ENCODE measurements at places on chromosomes 3 and 15.

GRCh38 chr3:66012711-66013110 is 26.0 kb downstream of the MAGI1 start:
- no peak for DNase-seq

GRCh38 chr3:148924562-148924961 is 59.5 kb downstream of the CPA3 start:
- DNase-seq = no peak

GRCh38 chr3:111541911-111542483 is at the start of gene CD96:
Gene CD96, plus strand, starts transcription at chr3:111542197. Its CDS starts 52 bp downstream, at chr3:111542249.
- peak; percentile 81 for DNase-seq

GRCh38 chr3:80521081-80521480 is 753.3 kb upstream of the ROBO1 start:
- DNase-seq = no peak

GRCh38 chr3:16364323-16364722 is 99.3 kb downstream of the OXNAD1 start:
- DNase-seq = no peak

DNA sequence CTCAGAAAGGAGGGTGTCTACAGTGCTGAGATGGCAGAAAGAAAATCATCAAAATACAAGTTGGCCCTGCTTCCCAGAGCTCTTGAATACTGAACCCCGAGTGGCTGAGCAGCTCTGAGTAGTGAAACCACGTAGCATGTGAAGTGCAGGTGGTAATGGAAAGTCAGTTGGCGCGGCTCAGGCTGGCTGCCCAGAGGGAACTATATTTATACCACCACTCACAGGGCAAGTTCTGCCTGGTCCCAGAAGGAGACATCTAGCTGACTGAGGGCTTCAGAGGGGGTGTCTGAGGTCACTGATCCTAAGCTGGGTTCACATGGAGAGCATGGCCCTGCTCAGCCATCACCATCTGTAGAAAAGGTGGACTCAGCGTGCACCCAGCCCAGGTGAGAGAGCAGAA is 129.6 kb upstream of the AGBL1 start:
- DNase-seq = no peak

GRCh38 chr3:173825730-173826129 is 428.2 kb downstream of the NLGN1 start:
- no peak for DNase-seq

DNA sequence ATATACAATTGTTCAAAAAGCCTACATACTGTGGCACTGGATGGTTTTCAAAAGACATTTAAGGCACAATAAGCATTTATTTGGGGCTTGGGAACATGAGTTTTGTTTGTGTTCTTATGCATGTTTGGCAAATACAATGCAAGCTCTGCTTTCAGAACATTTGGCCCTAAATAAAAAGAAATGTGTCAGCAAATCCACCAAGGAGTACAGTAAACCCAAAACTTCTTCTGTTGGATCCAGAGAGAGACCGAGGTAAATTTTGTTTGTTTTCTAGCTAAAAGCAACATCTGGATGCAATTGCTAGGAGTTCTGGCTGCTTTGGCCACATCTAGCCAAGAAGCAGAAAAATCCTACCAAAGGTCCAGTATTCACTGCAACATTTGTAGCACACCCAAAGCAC is 168.8 kb downstream of the DCLK3 start:
- DNase-seq = no peak

DNA sequence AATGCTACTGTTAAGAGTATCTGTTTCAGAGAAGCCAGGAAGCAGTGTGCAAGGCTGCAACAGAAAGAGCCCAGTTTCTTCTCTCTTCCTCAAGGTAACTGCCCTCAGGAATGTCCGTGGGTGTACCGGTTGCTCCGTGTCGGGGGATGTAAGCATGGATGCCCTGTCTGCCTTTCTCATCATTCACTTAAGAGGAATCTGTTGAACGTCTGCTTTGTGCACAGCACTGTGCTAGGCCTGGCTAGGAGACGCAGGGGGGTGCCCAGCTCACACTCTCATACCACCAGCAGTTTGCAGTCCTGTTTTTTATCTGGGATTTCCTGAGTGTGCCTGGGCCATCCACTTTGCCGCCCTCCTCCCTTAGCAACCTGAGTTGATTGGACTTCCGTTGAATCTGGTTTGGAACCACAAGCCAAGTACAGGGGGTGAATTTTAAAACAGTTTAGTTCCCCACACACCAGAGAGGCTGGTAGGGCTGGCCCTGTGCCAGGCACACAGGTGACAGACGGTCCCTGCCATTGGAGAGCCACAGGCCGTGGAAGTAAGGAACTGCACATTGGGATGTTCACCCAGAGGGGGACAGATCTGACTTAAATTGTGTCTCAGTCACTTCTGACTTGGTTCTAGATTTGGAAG is 11.2 kb downstream of the BOC start:
- DNase-seq = no peak

GRCh38 chr3:17491601-17492000 is 250.8 kb downstream of the TBC1D5 start:
- DNase-seq = no peak

GRCh38 chr3:13217736-13218540 is 144.7 kb upstream of the IQSEC1 start:
- no peak for DNase-seq

DNA sequence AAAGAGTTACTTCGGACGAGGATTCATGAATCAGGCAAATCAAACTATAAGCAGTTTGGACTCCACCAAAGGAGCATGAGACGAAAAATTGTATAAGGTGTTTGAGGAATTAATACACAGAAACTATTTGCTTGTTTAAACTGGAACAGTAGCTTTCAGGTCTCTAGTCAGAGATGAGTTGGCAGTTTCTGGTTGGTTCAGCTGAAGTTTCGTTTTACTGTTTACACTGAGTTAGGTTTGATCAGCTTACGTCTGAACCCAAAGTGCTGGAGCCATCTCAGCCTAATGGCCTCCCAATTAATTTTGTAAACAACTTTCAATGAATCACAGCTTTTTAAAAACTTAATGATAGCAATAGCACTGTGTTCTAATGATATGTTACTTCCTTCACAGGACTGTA is 703.7 kb downstream of the NLGN1 start:
- DNase-seq = no peak

- no peak for DNase-seq
Measured at GRCh38 chr15:100997442-100997841, 78.3 kb downstream of the LRRK1 start.

- peak; percentile 36 for DNase-seq
Measured at GRCh38 chr3:113912552-113913236, 35.1 kb upstream of the ZDHHC23 start.

GRCh38 chr3:40470701-40471100 is 6.2 kb upstream of the ZNF619 start:
- no peak for DNase-seq

- DNase-seq = no peak
Measured at GRCh38 chr3:181278468-181279238, 289.1 kb upstream of the DNAJC19 start.

DNA sequence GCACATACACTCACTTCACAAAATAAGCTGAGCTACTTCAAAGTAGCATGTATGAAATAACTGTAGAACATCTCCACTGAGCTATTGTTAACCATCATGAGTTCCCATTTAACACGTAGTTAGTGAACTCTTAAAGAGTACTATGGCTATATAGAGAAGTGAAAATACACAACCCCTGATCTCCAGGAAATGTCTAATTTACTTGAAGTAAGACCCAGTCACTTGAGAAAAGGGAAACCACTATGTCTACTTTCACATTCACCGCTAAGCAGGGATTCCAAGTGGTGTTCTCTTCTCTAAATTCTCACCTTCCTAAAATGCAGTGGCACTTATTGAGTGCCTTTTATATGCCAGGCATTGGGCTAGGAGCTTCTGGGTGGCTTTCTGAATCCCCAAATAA is 35.0 kb upstream of the COLQ start:
- DNase-seq = no peak

DNA sequence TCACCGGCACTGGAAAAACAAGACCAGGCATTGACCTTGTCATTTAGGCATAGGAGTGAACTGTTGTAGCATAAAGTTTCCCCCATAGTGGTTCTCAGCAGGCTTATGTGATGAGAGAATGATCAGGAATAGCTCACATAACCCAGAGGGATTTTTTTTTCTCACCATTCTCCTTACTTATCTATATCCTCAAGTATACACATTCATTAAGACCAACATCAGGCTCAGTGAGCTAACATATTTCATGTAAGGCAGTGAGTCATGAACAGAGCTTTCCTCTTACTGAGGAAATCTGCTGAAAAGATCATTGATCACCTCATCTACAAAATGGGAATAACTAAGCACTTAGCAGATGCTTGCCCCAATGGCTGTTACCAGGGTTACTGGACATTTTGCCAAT is 396.6 kb upstream of the TMCO5A start:
- no peak for DNase-seq

GRCh38 chr15:88932875-88933330 is 19.7 kb upstream of the MFGE8 start:
- DNase-seq = no peak

- DNase-seq = no peak
Measured at GRCh38 chr3:142973217-142974009, 9.9 kb upstream of the PAQR9 start.

DNA sequence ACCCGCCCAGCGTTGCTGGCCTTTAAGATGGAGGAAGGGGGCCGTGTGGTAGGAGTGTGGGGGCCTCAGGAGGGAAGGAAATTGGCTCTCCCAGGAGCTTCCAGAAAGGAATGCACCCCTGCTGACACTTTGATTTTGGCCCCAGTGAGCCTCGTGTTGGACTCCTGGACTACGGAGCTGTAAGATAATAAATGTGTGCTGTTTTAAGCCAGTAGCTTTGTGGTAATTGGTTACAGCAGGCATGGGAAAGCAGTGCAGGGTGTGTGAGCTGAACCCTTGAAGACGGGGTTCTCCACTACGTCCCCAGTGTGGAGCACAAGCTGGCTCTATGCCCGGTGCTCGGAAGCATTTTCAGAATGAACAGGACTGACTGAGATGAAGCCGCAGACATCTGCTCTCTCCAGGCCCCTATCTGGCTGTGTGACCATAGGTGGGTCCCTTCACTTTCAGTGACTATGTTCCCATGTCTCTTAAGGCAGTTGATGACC is 22.9 kb upstream of the CGNL1 start:
- no peak for DNase-seq

- DNase-seq = no peak
Measured at GRCh38 chr3:8286086-8286485, 215.5 kb upstream of the LMCD1 start.

DNA sequence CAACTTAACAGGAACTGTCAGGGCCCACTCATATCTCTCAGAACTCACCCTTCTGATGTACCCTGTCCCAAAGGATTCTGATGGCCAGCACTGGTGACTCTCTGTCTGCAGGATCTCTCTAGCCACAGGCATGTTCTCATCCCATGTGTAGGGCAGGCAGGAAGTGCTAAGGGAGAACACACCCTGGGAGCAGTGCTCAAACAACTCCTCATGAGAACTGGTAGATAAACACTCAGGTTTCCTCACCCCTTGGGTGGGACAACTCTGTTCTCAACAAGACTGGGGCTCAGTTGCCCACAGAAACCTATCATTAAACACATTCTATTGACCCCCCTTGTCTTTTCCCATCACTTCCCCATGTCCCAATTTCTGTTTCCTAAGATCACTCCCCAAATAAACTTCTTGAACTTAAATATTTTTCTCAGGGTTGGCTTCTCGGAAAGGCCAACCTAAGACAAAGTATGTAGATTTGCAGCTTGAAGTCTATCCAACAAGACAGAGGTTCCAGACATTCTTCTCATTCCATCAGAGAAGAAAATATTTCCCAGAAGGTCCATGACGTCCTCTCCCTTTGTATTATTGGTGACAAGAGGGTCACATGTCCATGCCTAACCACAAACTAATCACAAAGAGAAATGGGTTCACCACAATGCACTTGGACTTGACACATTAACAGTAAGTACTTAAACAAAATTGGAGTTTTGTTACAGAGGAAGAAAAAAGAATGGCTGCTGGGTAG is 276.6 kb upstream of the GADL1 start:
- DNase-seq = no peak

GRCh38 chr3:178629430-178630178 is 93.4 kb downstream of the KCNMB2 start:
- no peak for DNase-seq

- no peak for DNase-seq
Measured at GRCh38 chr3:14617508-14618023, 34.0 kb upstream of the CCDC174 start.

DNA sequence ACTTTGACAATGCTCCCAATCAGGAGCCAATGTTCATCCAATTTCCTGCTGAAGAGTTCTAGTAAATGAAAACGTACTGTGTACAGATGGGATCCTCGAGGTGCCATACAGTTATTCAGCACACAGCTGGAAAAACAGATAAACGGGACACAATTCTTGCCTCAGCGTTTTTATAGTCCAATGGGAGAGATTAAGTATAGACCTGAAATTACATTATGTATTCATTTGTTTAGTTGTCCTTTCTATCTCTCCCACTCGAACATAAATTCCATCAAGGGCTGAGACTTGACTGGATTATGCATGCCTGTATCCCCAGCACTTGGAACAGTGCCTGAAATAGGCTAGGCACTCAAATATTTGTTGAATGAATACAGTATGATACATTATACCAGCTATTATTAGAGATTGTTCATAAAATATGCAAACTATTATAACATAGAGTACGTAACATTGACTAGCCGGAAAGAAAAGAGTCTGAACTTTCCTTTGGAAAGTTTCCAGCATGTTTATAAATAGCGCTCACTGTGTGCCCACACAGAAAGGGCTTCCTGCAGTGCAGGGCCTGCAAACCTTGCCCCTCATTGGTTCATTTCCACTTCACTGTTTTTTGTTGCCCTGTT is 27.4 kb upstream of the SNTN start:
- DNase-seq = no peak

GRCh38 chr3:1330107-1330506 is 237.3 kb downstream of the CNTN6 start:
- no peak for DNase-seq

DNA sequence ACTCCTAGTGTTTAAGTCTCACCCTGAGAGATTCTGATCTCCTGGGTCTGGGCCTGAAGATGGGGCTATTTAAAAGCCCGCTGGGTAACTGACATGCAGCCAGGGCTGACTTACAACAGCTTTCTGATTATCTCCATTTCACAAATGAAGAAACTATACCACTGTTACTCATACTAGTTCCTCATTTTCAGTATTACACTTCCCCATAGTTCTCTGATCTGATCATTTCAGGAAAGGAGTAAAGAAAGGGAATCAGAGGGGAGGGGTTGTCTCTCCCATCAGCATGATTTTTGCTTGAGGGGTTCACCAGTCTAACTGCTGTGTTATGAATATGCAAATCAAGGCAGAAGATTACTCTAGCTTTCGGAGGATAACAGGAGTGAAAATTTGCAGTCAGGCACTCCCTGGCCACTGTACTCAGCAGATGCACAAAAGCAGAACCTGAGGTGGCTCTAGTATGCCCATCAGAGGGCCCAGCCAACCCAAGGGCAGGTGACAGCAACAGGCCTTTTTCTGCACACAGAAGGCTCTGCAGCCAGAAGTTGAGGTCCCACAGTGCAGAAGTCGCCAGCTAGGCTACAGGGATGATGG is 59.4 kb downstream of the DAPK2 start:
- no peak for DNase-seq
